ENCODE measurements at places on chromosomes 13 and 19. TPM values are rescaled to one million over a fixed set of nuclear protein-coding genes. Genes with fewer than 3 reads are reported as not detected.

Gene SKA3
- total RNA-seq: 1.6 TPM

Gene CYP4F3
- 16.3 TPM for total RNA-seq

Gene TINCR
- total RNA-seq: 45.3 TPM

Gene NUMBL
- total RNA-seq: 9.0 TPM

Gene EFNA2
- 43.0 TPM for total RNA-seq

Gene COL4A1
- 180 TPM for total RNA-seq

Gene ZNF793
- 2.6 TPM for total RNA-seq

Gene PNPLA6
- 115 TPM for total RNA-seq

Gene SLC5A5
- not detected for total RNA-seq

Gene CEACAM16
- not detected for total RNA-seq

Gene SERPINE3
- not detected for total RNA-seq

Gene ZNF560
- not detected for total RNA-seq

Gene CEACAM4
- total RNA-seq: 1.5 TPM

All from transverse colon (tissue), 4 donors.